ENCODE measurements at places on chromosomes 5 and 9. TPM values are rescaled to one million over a fixed set of nuclear protein-coding genes. Genes with fewer than 3 reads are reported as not detected.

- no peak for DNase-seq
Observed at GRCh38 chr9:1722404-1722803, 292.7 kb upstream of the SMARCA2 start.

GRCh38 chr9:100064872-100065581 lies 33.8 kb downstream of the ERP44 start:
- DNase-seq, result peak; percentile 61

DNA sequence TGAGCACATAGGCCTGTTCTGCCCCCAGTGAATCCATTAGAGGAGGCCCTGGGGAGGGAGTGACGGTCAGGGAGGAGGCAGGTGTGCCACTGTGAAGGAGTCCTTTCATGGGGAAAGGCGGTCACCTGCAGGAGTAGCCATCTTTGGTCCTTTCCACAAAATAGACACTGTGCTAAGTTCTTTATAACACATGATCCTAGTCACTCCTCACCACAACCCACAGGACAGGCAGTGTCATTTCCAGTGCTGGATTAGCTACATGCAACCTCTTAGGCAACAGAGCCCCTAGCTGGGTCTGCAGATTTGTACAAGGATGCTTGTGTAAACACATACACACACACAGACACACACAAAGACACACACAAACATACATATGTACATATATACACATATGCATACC lies 18.3 kb downstream of the DOCK2 start:
- DNase-seq, result no peak

- DNase-seq, result peak; percentile 1
Observed at GRCh38 chr9:94498801-94499453, 56.0 kb upstream of the PCAT7 start.

- DNase-seq, result no peak
Observed at GRCh38 chr9:38622288-38622674, 1.9 kb upstream of the ANKRD18A start.

GRCh38 chr9:1400983-1401382 lies 350.8 kb downstream of the DMRT2 start:
- no peak for DNase-seq

DNA sequence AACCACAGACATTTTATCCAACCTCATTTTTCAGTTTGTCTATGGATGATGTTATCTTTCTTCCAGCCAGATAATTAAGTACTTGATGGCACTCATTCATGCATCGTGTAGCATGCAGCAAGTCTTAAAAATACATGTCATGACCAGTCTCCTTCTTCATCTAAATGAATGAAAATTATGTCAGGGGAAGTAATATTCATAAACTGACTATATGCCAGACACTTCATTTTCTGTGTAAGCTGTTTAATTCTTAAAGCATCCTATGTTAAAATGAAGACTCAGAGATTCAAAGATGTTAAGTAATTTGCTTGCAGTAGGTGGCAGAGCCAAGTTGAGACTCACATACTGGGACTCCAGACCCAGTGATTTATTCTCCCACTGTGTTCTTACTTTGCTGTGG lies 181.7 kb upstream of the CD180 start:
- no peak for DNase-seq

DNA sequence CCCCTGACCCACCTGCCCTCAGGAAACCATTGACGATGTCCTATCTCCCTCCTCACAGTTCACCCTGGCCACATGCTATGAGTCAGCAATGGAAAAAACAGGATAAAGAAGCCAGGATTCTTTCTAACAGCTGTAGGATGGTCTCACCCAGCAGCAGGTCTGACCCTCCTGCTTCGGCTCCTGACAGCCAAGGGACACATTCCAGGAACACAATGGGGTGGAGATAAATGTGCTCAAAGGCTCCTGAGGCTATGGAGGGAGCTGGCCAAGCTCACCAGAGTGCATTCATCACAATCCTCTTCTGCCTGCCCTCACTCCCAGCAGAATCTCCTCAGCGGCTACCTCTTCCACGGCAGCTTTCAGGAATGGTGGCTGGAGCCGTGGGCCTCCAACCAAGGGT lies 170.3 kb downstream of the PJA2 start:
- no peak for DNase-seq

- peak; percentile 12 for DNase-seq
Observed at GRCh38 chr5:74763504-74763903, 3.4 kb downstream of the GFM2 start.

- DNase-seq, result no peak
Observed at GRCh38 chr5:101942321-101942882, 353.7 kb downstream of the SLCO4C1 start.

DNA sequence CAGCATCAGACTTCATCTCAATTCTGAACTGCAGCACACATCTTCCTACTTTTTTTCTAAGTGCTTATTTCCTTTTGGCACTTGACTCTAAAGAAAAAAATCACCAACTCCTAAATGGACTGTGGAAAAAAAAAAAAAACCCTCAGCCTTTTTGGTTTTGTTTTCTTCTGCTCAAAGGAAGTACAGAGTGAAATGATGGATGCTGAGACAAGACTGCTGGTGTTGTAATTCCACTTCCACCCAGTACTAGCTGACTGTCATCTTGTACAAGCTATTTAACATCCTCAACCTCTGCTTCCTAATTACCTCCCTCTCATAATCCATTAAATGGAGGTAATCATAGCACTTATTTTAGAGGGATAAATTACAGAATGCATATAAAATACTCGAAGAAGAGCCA lies 171.5 kb upstream of the GNA14 start:
- DNase-seq, result peak; percentile 33

DNA sequence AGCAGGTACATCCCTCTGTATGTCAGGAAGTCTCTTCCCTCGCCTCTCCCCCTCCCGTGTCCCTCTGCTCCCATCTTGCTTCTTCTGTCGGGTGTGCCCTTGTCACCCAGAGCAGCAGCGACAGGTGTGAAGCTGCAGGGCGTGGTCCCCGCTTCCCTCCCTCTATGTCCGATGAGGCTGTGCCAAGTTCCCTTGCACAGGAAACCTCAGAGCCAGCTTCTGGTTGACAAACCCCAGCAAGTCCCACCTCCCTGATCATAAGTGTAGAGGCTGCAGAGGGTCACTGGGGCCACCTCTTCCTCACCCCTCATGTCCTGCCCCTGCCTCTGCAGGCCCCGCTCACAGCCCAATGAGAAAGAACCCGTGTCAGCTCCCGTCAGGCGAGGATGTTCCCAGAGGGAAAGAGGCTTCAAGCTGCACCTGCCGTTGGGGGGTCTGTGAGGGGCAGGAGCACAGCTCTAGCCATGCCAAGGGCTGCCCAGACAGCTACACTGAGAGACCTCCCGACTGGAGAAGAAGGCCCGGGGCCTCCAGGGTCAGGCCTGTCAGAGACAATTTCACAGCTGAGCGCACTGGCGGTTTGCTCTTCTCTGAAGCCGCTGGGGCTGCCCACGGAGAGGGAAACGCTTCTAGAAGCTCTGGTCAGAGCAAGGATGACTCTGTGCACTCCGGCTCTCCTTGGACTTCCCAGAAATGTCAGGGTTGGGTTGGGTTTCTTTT lies 73.3 kb downstream of the AK8 start:
- no peak for DNase-seq

EFNA5 gene
- 6.5 TPM for total RNA-seq

DNA sequence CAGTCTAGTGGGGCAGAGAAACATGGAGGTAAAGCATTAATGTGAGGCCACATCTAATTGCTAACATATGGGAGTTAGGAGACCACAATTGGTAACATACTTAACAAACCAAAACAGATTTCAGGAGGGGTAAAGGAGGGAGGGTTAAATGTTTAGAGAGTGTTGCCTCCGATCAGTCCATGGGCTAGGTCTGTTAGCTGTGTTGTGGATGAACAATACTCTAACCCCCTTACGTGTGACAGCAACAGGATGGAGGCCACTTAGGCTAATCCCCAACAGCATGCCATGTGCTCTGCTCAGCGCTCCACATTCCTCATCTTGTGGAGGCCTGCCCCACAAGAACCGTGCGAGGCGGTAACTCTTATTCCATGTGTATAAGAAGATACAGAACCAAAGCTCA lies 167.0 kb downstream of the CRB2 start:
- no peak for DNase-seq

- peak; percentile 55 for DNase-seq
Observed at GRCh38 chr5:127700237-127700766, 2.9 kb upstream of the CCDC192 start.

OMD gene
- not detected for total RNA-seq

DNA sequence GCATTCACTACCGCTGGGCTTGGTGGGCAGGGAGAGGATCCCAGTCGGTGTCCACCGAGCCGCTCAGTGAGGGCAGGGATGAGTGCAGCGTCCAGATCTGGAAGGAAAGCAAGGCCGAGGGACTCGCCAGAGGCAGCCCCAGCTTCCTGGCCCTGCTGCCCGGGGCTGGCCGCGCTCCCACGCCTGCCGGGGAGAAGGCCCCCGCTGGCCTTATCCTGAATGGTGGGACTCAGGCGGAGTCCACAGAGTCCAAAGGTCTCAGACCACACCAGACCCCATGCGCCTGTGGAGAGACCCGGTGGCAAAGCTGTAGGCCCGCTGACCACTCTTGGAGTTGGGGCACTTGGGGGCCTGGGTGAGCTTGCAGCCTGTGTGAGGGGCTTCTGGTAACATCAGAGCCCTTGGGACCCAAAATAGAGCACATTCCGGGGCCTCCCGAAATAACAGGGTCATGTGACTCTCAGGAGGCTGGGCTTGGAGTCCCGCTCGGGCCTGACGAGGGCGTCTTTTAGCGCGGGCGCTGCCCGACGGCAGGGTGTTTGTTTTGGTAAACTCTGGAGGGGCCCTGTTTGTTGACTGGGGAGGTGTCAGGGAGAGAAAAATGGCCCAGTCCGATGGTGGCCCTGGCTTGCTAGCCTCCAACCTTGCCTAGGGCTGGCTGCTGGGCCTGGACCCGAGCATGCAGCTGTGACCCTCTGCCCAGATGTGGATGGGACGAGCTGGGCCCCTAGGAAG lies 2.8 kb downstream of the RXRA start:
- peak; percentile 64 for DNase-seq

- no peak for DNase-seq
Observed at GRCh38 chr9:104984948-104985347, 57.0 kb upstream of the ABCA1 start.
